ENCODE measurements at places on chromosomes 16 and 17.

DNA sequence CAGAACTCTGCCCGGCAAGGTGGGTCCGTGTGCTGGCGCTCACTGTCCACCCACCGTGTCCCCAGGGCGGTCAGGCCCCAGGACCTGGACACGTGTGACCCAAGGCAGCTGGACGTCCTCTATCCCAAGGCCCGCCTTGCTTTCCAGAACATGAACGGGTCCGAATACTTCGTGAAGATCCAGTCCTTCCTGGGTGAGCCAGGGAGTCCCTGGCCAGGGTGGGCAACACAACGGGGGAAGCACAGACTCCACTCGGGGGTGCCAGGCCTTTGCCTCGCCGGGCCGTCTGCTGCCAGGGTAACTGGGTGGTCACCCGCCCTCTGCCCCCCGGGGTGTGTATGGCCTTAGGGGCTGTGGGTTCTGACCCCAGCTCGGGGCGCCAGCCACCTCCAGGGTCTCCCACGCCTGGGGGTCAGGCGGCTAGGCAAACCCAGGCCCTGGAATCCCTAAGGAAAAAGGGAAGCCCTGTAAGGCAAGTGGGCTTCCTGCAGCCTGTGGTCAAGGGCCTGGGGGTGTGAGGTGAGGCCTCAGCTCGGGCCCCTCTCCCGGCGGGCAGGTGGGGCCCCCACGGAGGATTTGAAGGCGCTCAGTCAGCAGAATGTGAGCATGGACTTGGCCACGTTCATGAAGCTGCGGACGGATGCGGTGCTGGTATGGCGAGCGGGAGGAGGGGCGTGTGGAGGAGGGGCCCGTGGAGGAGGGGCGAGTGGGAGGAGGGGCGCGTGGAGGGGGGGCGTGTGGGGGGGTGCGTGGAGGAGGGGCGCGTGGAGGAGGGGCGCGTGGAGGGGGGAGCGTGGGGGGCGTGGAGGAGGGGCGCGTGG, 6.5 kb downstream of the MSLN start:
- no peak for DNase-seq

- DNase-seq = no peak
Measured at GRCh38 chr17:48767263-48767774, 38.8 kb upstream of the HOXB13 start.

DNA sequence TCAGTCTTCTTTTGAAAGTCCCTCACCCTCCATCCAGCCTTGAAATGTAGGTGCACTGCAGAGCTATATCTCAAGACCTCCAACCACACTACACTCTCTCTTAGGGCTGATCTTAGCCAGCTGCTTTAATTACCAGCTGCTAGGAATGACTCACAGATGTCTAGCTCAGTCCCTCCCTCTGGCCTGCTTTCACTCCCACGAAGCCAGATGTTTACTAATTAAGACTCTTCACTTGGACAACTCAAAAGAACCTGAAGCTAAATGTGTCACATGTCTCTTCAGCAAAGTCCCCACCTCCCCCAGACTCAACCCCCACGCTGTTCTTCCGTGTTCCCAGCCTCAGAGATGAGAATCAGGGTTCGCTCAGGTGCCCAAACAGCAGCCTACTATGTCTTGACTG, 2.6 kb downstream of the GTF3C1 start:
- no peak for DNase-seq

DNA sequence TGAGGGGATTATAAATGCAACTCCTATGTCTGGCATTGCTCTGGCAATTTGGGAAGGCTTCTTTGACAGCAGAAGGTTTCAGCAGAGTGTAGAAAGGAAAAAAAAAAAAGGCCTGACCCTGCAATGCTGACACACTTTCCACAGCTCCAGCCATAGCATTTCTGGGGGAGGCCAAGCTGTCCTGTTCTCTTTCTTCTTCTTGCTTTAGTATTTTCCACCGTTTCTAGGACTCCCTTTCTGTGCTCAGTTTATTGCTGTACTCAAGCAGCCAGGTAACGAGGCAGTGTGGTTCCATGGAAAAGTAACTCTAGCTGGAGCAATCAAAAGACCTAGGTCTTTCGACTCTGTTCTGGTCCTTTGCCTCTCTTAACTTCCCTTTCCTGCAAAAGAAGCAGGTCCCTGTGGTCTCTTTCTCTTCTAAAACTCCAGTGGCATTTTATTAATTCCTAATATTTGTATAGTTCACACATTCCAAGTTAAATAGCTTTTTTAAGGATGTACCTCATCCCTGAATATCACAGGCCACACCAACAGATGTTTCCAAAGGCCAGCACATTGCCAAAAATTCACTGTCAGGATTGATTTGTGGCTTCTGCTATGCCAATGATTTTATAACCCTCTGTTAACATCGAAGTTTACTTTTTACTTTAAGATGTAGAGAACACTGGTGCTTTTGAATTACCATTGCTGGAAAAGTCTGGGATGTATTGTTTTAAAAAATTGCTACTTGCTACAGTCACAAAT, 90.3 kb upstream of the BCAR1 start:
- no peak for DNase-seq

GRCh38 chr17:77869665-77870132, 88.8 kb upstream of the TNRC6C start:
- DNase-seq = peak; percentile 25

DNA sequence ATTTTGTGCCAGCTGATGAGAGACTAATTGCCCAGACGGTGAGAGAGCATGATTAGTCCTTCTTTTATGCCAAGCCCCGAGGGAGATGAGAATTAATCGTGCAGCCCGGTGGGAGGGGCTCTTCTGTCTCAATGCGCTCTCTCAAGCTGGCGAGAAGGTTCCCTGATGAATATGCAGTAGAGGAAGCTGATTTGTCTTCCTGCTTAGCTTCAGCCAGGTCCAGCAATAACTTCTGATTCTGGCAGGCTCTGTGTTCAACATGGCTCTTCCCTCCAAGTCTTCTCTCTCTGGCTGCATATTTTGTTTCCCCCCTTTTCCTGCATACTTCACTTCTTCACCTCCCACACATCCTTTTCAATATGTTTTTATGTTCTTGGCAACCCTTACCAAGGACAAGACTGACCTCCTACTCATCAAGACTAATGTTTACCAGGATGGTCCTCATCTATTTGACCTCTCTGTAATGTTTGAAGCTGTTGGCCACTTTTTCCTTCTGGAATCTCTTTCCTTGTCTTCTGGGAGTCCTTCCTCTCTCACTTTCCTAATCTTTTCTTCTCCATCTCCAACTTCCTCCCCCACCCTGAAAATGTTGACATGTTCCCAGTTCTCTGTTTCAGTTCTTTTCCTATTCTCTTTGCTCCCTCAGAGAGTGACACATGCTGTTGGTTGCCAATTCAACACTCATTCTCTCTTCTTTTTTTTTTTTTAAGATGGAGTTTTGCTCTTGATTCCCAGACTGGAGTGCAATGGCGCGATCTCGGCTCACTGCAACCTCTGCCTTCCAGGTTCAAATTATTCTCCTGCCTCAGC, 33.1 kb downstream of the ARL4D start:
- DNase-seq = no peak

- DNase-seq = no peak
Measured at GRCh38 chr16:77344341-77344740, 90.5 kb downstream of the ADAMTS18 start.

GRCh38 chr17:81064678-81065475, 29.9 kb downstream of the BAIAP2 start:
- DNase-seq = no peak

DNA sequence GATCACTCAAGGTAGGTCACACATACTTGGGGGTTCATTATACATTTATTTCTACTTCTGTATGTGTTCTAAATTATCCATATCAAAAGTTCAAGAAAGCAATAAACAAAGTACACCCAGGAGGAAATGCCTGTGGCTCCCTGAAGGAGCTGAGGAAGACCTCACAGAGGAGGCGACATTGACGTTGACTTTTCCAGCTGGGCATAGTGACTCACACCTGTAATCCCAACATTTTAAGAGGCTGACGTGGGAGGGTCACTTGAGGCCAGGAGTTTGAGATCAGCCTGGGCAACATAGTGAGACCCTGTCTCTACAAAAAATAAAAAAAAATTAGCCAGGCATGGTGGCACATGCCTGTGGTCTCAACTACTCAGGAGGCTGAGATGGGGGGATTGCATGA, 16.3 kb downstream of the ITGAD start:
- DNase-seq = no peak

DNA sequence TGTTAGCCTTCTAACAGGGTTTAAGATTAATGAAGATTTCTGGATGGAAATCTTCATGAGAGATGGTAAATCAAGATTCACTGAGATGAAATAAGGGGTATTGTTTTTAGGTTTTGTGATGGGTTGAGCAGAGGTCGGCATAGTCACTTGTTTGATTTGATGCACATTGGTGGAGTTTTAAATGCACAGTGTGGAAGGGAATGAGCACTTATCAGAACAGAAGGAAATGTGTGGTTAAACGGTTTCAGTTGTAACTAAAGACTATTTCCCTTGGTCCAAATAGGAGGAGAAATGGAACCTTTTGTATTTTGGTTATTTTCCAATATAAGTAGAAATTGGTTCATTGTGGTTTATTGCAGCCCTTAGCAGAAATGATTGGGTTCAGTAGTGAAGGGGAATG, 34.1 kb downstream of the CBFB start:
- DNase-seq = no peak

- DNase-seq = no peak
Measured at GRCh38 chr16:64997121-64997520, 124.7 kb downstream of the CDH11 start.

- no peak for DNase-seq
Measured at GRCh38 chr17:30234296-30234695, 1.2 kb downstream of the SLC6A4 start.

DNA sequence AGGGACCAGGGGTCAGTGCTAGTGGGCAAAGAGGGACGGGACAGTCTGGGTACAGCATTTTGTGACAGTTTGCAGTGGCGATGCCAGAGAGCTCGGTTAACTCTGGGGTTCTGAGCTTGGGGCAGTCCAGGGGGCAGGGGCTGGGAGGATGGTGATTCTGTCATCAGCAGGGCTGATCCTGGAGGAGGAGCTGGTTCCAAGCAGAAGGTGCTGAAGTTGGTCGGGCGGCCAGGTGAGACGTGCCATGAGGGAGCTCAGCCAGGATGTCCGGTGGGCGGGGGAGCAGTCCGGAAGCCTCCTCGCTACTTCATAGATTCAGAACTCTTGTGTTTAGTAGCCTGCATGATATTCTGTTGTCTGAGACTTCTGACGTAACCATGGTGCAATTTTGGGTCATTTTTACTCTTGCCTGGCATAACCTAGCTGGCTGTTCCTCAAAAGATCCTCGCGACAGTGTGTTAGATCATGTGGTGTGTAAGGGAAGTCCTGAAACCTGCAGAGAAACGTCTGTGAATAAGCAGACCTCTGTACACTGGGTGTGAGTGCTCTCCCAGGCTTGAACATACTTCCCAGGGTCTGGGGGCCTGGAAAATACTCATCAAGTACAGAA, 122.0 kb downstream of the CLEC16A start:
- DNase-seq = no peak

GRCh38 chr16:52488837-52489289, 58.1 kb downstream of the TOX3 start:
- DNase-seq = no peak

- DNase-seq = no peak
Measured at GRCh38 chr17:69822314-69822875, 252.6 kb upstream of the KCNJ16 start.

- no peak for DNase-seq
Measured at GRCh38 chr16:22193063-22193411, 13.0 kb upstream of the EEF2K start.

- no peak for DNase-seq
Measured at GRCh38 chr17:75619506-75620431, 13.5 kb upstream of the SMIM5 start.

DNA sequence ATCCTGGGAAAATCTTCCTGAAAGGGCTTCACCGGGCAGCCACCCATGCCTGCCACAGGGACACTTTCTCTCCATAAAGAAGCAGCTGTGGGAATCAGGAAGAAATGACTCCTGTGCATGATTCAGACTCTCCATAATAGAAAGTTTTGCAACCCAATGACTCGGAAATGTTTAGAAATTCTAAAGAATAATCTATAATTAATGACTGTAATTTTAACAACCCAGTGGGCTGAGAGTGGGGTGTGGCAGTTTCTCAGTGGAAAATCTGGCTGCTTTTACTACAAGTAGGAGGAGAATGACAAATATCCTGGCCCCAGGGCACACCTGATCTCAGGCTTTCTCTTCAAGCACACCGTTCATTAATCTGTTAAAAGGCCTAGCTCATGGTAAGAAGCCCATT, 25.7 kb downstream of the IRF8 start:
- no peak for DNase-seq

- no peak for DNase-seq
Measured at GRCh38 chr16:89565256-89565505, 4.7 kb downstream of the RPL13 start.

DNA sequence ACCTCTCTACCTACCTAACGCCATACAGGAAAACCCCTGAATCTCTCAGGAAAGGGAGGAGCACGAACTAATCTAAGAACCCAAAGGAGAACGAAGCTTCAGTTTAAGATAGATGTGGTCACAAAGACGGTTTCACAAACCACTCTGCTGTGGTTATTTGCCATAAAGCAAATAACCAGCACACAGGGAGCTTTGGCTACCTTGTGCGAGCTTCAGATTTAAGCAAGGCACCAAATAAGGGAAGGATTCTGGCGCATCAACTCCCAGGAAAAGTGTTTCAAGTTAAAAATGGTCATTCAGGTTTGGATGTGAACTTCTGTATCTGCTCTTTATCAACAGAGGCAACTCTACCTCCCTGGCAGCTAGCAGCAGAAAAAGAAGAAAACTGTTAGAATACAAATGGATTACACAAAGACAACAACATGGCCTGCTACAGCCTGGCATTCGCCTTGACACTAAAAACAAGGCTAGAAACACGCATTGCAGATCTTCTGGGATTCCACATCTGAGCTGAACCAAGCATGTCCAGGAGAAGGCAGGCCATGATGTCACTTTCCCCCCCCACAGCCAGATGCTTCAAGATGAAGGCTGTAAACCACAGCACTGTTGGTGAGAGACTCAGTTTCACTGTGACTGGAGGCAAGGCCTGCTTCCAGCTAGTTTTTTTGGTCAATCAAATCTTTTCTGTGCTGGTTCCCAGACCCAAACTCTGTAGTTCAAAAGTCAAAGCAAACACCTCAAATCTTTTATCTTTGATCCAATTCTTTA, 43.6 kb downstream of the SMG6 start:
- DNase-seq = peak; percentile 53

DNA sequence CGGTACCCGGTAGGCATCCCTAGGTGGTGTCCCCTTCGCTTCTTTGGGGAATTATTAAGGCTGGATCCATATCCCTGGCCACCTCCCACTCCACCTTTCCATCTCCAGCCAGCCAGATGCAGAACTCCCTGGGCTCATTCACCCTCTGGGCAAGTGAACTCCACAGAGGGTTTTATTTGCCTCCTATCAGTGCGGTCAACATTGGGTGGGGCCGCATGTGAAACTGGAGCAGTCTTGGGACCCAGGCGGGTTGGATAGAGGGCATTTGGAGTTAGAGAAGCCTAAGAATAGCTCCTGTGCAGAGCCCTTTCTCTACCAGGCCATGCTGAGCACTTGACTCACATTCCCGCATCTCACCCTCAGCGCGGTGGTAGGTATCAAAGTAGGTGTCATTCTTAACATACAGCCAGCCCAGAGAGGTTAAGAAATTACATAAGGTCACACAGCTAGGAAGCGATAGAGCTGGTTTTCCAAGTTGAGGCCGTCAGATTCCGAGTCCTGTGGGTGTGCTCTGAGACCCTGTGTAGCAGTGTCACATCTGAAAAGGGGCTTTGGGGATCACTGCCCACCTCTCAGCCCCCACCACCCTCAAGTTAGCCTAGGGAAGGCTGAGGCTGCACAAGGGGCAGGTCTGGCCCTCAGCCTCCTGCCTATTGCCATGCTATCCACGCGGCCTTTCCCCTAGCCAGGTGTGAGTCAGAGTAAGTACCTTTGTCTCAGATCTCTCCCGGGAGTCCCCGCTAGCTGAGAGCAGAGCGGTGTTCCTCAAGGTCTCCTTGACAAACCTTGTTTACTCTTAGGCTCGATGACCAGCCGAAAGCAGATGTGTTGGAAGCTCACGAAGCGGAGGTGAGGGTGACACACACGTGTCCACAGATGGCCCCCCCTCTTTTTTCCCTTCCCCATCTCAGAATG, 26.9 kb upstream of the LGALS9 start:
- no peak for DNase-seq

All from CD4-positive, alpha-beta T cell treated with Interleukin-15 for 4 hours (primary cell).